CD4-positive, alpha-beta T cell treated with Interleukin-10 for 1 hour (primary cell): ENCODE measurements at places on chromosomes 4 and X.
A peak's percentile ranks its signal among the peaks of the same experiment; 100 is the strongest.

DNA sequence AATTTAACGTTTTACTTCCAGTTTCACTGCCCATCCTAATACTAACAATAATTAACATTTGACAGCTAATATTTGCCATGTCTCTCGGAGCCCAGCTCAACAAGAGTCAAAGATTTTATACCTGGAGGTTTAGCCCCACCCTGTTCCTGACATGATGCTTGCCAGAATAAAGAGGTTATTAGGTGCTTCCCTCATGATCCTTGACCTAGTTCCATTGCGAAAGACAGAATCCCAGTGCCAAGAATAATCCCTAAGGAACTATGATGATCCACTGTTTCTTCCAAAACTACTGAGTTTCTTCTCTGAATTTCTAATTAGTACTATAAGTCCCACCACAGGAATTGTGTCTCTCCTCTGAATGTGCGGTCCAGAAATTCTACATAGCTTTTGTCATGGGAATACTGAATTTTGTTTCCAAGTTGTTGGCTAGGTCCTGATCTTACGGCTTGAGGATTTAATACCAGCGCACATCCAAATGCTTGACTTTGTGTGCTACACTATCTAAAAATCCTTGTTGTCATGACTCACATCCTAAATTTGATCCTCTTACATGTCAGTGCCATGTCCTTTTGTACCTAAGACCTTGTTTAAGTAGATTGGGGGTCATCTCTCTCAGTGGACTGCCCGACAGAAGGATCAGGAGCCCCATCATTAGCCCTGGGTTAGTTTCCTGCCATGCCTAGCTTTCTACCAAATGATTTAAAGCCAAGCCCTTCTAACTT is 23.1 kb downstream of the ANTXR2 start:
- no peak for DNase-seq

GRCh38 chr4:88645994-88646393 is 51.6 kb downstream of the NAP1L5 start:
- DNase-seq, result no peak

GRCh38 chrX:10433296-10433965 is 187.0 kb downstream of the MID1 start:
- no peak for DNase-seq

DNA sequence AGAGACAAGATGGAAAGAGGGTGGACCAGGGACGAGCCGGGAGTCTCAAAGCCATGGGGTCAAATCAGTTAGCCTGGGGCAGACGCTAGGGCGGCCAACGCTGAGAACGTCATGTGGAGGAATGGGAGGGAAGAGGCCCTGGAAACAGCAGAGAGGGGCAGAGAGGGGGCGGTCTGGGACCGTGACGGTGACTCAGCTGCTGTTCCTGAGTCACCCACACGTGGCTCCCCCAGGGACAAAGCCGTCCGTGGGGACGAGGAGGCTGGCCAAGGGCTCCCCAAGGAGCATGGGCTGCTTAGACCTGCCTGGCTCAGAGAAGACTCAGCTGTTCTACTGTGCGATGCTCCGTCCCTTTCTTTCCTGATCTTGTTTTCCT is 108.4 kb upstream of the LRPAP1 start:
- no peak for DNase-seq

- no peak for DNase-seq
Observed at GRCh38 chr4:73832651-73833237, 3.7 kb upstream of the CXCL6 start.

DNA sequence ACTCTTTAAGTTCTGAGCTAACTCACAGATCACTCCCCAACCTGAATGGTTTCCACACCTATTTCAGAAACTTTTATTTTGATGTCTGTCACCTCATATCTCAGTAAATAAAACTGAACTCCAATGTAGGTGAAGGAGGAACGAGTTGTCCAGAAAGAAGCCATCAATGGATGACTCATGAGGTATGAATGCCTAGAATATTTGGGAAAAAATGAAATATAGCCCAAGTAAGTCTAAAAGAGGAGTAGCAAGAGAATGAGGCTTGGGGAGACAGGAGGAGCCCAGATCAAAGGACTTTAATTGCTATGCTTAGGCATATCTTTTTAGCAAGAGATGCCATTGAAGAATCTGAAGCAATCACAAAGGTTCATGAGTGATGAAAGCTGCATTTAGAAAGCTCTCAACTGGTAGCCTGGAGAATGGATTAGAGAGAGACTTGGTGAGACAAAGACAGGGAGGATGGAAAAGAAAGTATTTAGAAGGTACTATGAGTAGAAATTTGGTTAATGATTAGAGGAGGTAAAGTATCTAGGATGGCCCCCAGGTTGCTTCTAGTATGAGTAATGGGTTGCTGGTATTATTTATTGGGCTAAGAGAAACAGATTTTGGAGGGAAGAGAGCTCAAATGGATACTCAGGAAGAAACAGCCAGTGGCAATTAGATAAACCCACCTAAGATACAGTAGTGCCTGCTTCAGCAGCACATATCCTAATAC is 39.4 kb downstream of the NOCT start:
- no peak for DNase-seq

- no peak for DNase-seq
Observed at GRCh38 chr4:27604692-27605091, 744.1 kb downstream of the STIM2 start.

DNA sequence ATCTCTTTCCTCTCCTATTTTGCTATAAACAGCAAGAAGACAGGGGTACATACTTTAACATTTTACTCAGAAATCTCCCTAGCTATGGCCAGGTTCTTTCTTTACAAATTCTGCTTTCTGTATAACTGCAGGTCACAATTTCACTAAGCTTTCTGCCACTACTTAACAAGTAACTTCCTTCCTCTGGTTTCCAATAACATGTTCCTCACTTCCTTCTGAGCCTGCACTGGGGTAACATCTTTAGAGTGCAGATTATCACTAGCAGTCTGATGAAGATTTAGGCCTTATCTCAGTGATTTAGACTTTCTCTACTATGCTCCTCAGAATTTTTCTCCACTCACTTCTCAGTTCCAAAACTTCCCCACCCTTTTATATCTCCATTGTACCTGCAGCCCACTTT is 1930.5 kb upstream of the AGA start:
- no peak for DNase-seq

DNA sequence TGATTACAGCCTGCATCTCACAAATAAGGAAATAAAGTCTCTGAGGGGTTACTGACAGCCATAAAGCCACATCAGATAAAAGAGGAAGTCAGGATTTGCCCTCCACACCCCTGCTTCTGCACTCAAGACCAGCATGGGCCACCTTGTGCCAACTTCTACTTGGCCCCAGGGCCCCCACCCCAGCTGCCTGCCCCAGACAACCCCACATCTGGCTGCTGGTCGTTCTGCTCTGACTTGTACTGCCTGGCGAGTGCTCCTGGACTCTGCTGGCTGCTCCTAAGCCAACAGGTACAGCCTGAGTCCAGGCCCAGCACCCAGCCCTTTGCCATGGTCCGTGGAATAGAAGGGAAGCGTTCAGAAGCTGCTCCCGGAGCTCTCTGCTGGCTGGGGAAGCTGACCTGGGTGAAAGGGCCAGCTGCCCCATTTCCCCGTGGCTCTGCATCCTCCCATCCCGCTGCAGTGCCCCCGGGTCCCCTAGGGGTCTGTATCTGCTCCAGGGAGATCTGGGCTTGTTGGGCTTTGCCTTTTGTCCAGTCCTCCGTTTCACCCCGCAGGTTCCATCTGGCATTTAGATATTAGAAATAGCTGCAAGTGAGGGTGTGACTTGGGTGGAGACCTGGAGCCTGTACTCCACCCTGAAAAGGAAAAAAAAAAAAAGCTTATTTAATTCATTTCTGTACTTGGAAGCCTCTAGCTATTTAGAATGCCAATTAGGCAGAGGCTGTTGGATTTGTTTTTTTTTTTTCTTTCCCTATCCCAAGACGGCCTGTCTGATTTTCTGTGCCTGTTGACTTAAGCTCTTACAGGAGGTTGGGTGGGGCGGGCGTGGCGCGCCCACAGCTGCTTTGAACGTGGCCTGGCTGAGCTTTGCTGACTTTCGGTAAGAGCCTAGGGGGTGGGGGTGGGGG is 194.7 kb downstream of the PTTG2 start:
- DNase-seq, result peak; percentile 45

DNA sequence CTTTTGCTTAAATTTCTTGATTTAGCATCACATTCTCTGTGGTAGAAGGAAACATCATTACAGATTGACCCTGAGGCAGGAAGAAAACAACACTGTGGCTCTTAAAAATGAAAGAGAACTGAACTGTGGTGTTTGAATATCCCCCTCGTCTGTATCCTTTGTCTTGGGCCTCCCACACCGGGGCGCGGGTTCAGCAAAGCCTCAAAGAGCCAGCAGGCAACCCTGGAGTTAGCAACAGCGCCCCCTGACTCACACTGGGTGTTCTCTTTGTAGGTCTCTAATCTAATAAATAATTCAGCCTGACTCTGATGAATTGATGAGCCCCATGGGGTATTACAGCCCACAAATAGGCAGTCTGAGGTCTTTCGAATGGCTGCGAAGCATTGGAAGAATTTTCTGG is 46.1 kb upstream of the CTSO start:
- DNase-seq, result no peak

- no peak for DNase-seq
Observed at GRCh38 chrX:136261321-136261720, 10.1 kb upstream of the MAP7D3 start.

GRCh38 chrX:69024931-69025330 is 140.3 kb downstream of the PJA1 start:
- DNase-seq, result no peak

- no peak for DNase-seq
Observed at GRCh38 chr4:175787948-175788347, 24.1 kb downstream of the GPM6A start.

DNA sequence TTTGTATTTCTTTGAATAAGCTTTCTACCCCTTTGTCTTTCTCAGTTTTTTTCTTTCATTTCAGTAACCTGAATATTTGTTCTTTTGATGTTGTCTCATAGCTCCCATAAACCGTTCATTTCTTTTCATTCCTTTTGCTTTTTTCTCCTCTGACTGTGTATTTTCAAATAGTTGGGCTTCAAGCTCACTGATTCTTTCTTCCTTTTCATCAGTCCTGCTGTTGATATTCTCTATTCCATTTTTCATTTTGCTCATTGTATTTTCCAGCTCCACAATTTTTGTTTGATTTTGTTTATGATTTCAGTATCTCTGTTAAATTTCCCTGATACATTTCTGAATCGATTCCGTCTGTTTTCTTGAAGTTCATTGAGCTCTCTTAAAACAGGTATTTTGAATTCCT is 129.6 kb upstream of the NUDT6 start:
- no peak for DNase-seq

GRCh38 chrX:74383611-74384010 is 37.7 kb upstream of the SLC16A2 start:
- DNase-seq, result peak; percentile 3

DNA sequence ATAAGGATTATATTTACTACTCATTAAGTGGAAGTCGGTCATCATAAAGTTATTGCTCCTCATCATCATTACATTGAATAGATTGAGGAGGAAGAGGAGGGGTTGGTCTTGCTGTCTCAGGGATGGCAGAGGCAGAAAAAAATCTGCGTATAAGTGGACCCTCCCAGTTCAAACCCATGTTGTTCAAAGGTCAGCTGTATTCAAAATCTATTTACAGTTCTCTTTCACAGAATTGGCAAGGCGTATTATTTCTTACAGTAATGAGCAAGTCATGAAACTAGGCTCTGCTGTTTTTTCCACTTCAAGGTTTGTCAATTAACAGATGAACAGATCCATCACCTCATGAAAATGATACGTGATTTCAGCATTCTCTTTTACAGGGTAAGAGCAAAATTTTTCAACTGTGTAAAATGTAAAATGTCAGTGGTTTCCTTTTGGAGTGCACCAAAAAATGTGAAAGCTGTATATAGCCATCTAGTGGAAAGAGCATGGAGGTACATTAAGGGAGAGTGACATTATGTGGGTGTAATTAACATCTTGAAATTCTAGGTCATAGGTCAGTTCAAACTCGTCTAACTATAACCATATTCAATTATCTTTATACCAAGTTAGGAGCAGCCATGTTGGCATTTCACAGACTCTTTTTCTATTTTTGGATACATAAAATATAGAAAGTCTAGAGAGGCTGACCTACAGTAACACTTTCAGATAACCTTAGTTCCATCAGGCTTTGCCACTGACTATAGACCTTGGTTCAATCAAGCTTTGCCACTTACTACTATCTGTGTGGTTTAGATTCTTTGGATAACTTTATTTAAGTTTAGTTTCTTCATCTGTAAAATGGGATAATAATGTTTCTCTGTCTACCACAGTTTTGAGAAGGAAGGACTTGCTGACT is 30.1 kb downstream of the NEIL3 start:
- peak; percentile 63 for DNase-seq
